WTC11 (cell line): ENCODE measurements at places on chromosomes 3 and 15.

DNA sequence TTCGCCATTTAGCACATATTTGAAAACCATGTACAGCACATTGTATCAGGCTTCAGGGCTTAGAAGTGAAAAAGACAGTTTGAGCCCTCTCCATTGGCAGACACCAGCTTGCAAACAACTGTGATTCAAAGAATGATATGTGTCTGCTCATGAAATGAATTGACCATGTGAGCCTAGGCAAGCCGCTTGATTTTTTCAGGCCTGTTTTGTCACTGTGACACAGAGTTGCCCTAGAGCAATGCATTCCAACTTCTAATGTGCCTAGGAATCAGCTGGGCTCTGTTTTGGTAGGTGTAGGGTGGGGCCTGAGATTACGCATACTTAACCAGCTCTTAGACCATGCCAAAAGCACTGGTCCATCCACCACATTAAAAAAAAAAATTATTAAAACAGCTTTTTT lies 53.0 kb downstream of the ATP2C1 start:
- no peak for DNase-seq

DNA sequence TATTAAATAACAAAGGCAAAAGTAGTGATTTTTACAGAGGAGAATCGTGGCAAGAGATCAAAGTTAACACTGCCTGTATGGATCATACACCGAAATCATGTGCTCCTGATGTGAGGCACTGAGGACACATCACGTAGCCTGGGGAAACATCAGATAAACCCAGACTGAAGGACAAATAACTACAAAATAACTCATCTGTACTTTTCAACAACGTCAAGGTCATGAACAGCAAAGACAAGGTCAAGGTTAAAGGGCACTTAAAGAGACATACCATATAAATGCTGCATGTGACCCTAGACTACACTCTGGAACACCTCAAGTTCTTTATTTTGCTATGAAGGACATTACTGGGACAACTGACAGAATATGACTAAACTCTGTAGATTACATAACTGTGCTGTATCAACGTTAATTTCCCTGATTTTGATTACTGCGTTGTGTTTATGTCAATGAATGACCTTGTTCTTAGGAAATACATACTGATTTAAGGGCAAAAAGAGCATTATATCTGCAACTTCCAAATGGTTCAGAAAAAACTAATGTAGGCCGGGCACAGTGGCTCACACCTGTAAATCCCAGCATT lies 48.1 kb downstream of the CHSY1 start:
- no peak for DNase-seq

GRCh38 chr3:69866988-69867720 lies 127.9 kb downstream of the MITF start:
- no peak for DNase-seq

- no peak for DNase-seq
These were observed 1.1 kb downstream of the CNBP start for GRCh38 chr3:129182390-129183185.

DNA sequence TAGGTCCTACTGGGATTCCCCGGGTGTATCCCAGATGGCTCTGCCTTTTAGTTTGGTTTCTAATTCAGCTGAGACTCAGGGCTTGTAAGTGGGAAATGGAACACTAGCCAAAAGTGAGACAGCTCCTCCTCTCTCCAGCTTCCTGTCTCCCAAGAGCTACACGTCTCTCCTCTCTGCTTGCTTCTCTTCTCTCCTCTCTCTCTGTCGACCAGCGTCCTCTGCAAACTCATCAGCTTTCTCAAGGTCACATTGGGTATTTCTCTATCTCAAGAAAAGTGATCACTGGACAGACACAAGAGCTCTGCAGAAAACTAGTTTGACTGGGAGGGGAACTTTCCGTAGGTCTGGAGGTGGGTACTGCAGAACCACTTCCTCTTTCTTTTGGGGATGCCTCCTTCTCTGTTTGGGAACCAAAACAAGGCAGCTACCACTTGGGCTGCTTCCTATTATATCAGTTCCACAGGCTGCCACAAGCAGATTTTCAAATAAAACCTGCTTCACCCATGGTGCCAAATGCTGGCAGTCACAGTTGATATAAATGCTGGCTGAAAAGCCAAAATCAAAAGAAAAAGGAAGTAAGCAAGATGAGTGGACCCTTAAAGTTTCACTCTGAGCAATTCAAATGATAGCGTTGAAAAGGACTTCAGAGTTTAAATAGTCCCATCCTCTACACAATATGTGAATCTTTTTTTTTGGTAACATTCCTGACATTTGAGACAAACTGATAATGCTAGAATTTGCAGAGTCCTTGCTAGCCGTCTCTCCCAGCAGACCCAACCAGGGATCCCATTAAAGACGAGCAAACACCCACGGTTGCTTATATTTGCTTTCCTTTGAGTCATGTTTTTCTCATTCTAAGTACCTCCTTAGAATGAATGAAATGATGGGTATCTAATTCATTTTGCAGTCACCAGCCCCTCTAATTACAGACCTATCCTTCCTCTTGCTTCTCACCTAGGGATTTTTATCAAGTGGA lies 7.2 kb upstream of the DYNC1LI1 start:
- DNase-seq, result no peak

GRCh38 chr3:183301937-183302580 lies 49.0 kb downstream of the B3GNT5 start:
- DNase-seq, result no peak

DNA sequence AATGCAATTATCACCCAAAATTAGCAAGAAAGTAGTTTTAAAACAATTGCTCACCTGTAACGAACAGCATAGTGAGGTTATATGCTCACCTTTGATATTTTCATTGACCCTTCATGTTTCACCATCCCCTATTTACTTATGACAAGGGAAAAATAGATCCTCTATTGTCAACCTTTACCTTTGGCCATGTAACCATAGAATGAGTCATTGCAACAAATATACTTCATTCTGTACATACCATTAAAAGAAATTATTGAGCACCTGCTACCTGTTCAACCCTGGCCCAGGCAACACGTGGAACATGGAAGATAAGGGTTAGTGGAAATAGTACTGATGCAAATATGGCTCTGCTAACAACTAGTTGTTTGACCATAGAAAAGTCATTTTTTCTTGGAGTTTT lies 20.2 kb downstream of the LSAMP start:
- no peak for DNase-seq
